ENCODE measurements at places on chromosomes 2 and 18.
A peak's percentile ranks its signal among the peaks of the same experiment; 100 is the strongest.

DNA sequence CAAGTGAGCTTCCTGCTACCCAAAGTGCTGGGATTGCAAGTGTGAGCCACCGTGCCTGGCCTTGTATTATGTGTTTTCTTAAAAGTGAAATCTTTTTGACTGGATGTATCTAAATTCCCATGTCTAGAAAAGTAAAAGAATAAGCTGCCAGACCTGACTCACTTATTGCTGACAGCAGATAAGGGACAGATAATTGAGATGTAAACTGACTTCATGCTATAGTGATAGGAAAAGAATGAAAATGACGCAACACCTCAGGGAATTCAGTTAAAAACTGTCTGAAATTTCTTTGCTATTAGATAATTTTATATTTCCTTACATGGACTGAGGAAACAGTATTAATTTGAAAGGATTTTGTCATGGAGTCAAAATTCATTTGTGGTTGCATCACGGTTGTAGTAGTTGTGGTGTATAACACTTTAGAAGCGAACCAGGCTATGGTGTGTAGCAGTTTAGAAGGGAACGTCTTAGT, 19.4 kb downstream of the TTC27 start:
- no peak for DNase-seq

- no peak for DNase-seq
Measured at GRCh38 chr18:13260197-13260934, 41.8 kb downstream of the LDLRAD4 start.

DNA sequence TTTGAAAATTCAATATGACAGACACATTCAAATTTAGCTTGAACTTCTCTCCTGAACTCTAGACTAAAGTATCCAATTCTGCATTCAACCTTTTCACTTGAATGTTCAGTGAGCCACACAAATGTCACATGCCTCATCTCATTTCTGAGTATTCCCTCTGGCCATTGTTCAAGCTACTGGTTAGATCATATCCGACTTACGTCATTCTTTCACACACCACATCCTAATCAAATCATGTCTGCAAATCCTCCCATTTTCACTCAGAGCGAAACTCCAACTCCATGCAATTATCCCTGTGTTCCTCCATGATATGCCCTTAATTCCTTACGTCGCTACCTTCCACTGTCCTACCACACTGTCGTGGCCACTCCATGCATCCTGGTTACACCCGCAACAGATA, 425.1 kb downstream of the CBLN2 start:
- no peak for DNase-seq

DNA sequence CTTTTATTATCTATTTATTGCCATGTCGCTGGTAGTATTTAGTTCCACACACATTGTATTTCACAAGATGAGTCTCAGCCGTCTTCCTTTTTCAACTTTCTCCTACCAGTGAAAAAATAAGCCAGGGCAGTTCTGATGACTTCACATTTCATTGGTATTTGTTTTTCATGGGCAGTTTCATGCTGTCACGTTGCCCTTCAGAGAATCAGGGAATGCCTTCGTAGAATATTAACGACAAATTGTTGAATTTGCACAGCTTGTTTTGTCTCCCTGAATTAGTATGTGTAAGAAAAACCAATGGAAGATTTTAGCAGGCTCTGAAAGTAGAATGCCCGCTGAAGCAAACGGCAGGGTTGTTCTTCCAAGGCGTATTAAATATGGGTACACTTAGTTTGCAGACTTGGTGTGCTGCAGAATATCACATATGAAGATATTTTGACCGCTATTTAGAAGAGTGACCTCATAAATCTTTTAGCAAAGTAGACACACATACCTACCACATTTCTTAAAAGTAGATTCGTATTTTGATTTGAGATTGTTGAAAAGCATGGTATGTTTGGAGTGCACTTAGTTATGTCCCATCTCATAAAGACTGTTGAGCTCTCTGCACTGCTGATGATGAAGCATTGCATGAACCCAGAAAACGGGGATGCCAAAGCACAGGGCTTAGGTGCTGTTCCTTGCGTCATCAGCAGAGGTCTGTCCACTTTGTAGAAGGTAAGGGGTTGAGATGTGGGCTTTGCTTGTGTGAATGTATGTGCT, 2.9 kb downstream of the NEDD4L start:
- DNase-seq: no peak

- no peak for DNase-seq
Measured at GRCh38 chr18:23547306-23547705, 39.0 kb downstream of the NPC1 start.

- DNase-seq: no peak
Measured at GRCh38 chr18:75162978-75163377, 46.0 kb downstream of the PTGR3 start.

GRCh38 chr2:67649331-67650261, 252.5 kb downstream of the ETAA1 start:
- DNase-seq: no peak

DNA sequence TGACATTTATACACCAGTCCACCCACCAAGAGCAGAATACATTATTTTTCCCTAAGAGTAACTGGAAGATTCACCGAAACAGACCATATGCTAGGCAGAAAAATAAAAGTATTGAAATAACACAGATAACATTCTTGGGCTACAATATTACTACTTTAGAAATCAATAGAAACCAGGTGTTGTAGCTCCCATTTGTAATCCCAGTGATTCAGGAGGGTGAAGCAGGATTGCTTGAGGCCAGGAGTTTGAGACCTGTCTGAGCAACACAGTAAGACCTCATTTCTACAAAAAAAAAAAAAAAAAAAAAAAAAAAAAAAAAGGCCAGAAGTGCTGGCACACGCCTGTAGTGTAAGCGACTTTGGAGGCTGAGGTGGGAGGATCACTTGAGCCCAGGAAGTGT, 9.6 kb downstream of the ICA1L start:
- no peak for DNase-seq

GRCh38 chr2:235729557-235729947, 235.7 kb downstream of the AGAP1 start:
- DNase-seq: no peak

DNA sequence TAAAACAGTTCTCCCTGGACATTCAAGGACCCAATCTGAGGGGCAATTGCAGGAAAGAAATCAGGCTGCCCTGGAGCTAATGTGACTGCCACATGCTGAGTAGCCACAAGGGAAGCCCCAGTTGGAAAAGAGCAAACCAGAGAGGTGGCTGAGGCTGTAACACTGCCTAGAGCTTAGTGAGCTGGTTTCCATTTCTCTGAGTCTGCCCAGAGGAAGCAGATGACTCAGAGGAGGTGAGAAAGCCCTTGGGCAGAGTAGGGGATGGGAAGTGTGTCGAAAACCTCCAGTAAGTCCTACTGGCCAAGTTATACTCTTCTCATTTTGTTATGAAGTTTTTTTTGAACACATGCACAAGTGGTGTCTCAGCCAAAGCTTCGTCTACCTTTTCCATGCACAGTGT, 753.0 kb downstream of the CNTNAP5 start:
- no peak for DNase-seq

GRCh38 chr2:211367711-211368110, 811.3 kb downstream of the CPS1 start:
- no peak for DNase-seq

GRCh38 chr2:46979571-46979979, 64.0 kb upstream of the MCFD2 start:
- DNase-seq: peak; percentile 80

- DNase-seq: no peak
Measured at GRCh38 chr2:41998186-41999127, 49.4 kb upstream of the PKDCC start.

GRCh38 chr2:70723286-70723885, 44.6 kb downstream of the ADD2 start:
- DNase-seq: no peak

- DNase-seq: no peak
Measured at GRCh38 chr2:2331881-2332280, 806 bp upstream of the MYT1L start.

- no peak for DNase-seq
Measured at GRCh38 chr18:44636241-44636640, 44.4 kb upstream of the SETBP1 start.

GRCh38 chr2:197924483-197924882, 120.1 kb downstream of the PLCL1 start:
- DNase-seq: no peak

DNA sequence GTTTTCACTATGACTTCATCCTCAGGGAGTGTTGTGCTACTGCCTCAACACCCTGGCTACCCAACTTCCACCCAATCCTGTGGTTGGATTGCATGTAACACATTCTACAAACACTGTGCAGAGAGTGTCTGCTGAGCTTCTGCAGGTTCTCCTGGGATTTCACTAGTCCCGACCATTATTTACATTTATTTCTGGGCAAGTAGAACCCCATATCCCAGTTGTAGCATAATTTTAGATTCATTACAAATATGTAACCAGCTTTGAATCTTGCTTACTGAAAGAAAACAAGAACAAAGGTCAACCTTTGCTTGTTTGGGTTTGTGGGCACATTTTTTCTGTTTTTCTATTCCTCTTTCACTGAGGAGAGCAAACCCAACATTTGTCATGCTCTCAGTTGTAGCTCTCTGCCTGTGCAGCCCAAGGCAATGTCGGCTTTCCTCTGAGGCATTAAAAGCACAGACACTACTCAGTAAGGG, 2036.1 kb upstream of the LRRTM1 start:
- no peak for DNase-seq

DNA sequence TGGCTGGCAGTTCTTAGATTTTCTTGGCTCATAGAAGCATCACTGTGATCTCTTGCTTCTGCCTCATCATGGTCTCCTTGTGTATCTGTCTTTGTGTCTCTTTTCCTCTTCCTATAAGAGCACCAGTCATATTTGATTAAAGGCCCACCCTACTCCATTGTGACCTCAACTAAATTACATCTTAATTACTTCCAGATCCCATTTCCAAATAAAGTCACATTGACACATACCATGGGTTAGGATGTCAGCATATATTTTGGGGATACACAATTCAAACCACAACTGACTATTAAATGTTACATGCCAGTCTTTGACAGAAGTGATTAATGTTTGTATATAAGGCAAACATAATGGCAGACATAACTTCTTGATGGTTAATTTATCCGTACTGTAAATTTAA, 27.3 kb upstream of the TMX3 start:
- no peak for DNase-seq

- no peak for DNase-seq
Measured at GRCh38 chr2:166361351-166362153, 14.2 kb downstream of the SCN9A start.

GRCh38 chr2:187855689-187856088, 301.5 kb upstream of the TFPI start:
- no peak for DNase-seq

DNA sequence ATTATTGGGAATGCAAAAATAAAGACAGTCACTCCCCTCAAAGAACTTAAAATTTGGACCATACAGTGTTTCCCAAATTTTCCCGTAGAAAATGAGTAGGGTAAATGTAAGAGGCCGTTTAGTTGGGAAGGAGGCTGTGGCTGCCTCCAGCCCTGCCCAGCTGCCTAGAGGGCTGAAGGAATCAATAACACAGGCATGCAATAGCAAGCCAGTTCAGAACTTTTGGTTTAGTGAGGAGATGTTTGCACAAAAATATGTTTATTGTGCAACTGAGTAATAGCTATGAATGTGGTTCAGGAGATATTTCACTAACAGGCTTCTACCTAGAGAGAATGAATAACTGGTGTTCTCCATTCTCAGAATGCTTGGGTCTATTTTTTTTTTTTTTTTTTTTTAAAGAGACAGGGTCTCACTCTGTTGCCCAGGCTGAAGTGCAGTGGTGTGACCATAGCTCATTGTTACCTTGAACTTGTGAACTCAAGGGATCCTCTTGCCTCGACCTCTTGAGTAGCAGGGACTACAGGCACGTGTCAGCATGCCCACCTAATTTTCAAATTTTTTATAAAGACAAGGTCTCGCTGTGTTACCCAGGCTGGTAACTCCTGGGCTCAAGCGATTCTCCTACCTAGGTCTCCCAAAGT, 23.6 kb downstream of the UGP2 start:
- DNase-seq: no peak

DNA sequence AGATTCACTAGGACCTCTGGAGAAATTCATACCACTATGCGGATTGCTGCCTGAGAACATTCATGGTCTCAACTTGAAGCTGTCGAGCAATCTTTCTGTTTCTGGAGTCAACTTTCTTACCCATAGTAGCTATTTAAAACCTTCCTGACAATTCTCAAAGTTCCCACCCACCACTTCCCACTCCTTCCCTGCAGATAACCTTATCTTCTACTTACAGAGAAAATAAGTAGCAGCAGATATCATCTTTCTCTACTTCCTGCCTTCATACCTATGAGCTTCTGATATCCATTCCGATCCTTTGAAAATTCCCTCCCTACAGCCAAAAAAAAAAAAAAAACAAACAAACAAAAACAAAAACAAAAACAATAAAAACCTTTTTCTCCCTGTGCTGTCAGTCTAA, 81.2 kb upstream of the CYRIA start:
- no peak for DNase-seq

DNA sequence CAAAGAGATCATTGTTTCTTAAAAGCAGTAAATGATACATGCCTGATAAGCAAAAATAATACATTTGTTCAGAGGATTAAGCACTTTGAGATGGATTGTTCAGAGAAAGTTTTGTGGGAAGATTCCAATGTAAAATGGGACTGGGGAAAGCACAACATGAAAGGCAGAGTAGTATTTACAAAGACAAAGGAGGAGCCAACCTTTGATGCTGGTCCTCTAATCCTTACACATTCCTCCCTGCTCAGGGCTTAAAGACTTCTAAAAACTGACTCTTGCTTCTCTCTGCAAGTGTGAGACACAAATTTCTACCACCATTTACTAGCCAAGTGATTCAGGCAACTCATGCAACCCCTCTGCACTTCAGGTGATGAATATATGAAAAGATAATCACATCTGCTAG, 47.2 kb upstream of the REG3G start:
- DNase-seq: no peak

DNA sequence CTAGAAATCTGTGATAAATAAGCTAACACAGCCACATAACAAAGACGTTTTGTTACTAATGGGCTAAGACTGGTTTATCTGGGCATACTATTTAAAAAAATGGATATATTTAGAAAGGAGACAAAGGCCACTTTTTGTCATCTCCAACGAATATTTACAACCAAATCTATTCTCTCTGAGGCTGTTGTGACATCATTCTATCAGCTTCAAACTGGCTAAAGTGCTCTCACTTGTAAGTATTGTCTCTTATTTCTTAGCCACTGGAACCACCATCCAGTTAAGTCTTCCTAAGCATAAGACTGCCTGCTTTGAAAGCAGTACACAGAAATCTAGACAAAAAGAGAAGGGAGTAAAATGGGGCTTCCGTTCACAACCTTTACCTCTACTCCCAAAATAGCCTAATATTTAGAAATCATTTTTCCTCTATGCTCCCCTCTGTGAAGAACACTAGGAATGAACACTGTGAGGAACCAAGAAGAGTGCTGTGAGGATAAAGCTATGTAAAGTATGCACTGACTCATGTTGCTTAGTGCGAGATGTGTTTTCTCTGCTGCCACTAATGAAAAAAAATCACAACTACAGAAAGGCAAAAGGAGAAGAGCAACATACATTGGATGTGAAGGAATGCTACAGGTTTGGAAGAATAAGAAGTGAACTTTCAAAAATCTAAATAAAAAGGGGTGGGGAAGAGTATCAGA, 264.1 kb downstream of the EXOC6B start:
- no peak for DNase-seq

GRCh38 chr2:31729442-31730092, 148.8 kb upstream of the SRD5A2 start:
- DNase-seq: no peak

All from CD4-positive, alpha-beta T cell treated with Interferon gamma for 1 hour (primary cell).